ENCODE measurements at places on chromosomes 6 and 20. TPM values are rescaled to one million over a fixed set of nuclear protein-coding genes. Genes with fewer than 3 reads are reported as not detected.

MAP7 gene
- total RNA-seq: 2.3 TPM

RAB44 gene
- total RNA-seq: 0.08 TPM

TCF21 gene
- not detected for total RNA-seq

ZSCAN23 gene
- total RNA-seq: 1.7 TPM

- DNase-seq: no peak
These were observed 18.9 kb downstream of the SPDEF start for GRCh38 chr6:34536959-34537848.

- DNase-seq: no peak
These were observed 11.6 kb upstream of the ITPR3 start for GRCh38 chr6:33609528-33609927.

DNA sequence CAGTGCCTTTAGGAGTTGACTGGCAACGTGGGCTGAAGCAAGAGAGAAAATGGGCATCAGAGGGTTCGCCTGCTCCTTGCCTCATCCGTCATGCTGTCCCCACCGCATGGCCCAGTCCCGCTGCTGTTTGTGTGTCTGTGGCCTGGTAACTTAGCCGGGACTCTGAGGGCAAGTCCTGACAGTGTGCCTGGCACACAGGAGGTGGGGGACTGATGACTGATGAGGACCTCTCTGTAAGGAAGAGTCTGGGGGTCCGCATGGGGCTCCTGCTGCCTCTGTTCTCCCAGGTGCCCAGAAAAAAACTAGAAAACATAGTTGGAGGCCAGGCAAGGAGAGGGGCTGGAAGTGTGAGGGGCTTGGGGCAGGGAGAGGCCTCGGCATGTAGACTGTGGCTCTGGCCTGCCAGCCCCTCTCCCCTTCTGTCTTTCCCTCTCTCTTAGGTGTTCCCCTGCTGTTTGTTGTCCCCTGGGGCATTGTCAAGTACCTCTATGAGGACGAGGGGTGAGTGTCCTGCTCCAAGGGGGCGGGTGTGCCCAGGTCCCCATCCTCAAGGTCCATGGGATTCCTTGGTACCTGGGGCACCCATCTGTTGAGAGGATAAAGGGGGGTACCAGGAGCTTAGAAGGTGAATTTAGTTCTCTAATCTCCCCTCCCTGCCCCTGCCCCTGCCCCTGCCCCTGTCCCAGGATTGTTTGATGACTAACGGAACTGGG lies 29.5 kb downstream of the GLP1R start:
- DNase-seq: no peak

GRCh38 chr6:147811913-147812629 lies 303.6 kb downstream of the SAMD5 start:
- no peak for DNase-seq

DNA sequence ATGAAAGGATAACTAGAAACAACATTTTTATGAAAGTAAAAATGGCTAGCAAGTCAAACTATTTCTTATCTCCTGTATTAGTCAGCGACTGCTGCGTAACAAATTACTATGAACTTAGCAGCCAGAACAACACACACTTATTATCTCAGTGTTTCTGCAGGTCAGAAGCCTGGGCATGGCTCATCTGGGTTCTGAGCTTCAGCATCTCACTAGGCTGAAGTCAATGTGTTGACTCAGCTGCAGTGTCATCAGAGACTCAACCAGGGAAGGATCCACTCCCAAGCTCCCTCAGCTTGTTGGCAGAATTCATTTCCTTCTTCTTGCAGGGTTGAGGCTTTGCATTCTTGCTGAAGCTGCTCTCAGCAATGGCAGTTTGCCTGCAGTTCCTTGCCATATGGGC lies 33.2 kb upstream of the IGF2R start:
- DNase-seq: no peak

- DNase-seq: peak; percentile 27
These were observed 709 bp downstream of the PPP1R16B start for GRCh38 chr20:38805958-38806854.

GRCh38 chr6:34866509-34866908 lies 21.3 kb downstream of the TAF11 start:
- DNase-seq: no peak

DNA sequence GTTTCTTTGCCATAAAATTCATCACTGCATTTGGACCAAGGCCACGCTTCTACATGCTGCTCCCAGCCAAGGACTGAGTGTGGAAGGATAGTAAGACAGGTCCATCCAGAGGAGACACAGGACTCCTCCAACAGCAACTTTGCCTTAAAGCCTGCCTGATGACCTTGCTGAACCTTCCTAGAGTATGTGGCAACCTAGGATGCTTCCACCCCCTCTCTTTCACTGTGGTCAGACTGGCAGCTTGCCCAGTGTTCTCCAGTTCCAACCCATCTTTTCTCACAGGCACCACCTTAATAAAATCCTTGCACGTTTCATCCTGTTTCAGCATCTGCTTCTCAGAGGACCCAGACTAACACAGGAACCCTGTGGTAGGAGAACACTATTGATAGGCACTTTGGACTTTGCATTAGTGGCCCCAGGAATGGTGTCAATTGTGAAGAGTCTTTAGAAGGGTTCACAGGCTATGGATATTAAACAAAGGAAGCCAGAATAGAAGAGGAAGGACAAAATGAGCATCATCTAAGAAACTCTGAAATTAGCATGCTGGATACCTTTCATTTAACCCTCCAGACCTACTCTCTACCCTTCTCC lies 2.4 kb upstream of the PKHD1 start:
- no peak for DNase-seq

DNA sequence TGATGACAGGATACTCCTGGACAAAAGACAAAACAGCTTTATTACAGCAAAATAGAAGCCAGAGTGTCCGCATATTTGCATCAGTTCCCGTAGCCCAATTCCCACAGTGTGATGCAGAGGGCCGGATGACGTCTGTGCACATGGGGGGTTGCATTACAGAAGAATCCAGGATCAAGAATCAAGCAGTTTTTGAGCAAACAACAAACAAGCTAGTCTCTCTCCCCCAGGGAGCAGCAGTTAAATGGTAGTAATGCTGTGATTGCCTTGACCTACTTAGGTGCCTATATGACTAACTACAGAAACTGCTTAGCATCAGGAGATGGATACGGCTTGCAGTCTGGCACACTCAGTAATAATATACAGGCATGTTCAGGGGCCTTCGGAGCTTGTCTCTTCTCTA lies 3.2 kb upstream of the SDHAF4 start:
- DNase-seq: no peak

GRCh38 chr6:100099189-100100074 lies 105.4 kb upstream of the MCHR2 start:
- DNase-seq: no peak

GRCh38 chr6:41934278-41935192 lies 7.1 kb downstream of the CCND3 start:
- DNase-seq: no peak

DNA sequence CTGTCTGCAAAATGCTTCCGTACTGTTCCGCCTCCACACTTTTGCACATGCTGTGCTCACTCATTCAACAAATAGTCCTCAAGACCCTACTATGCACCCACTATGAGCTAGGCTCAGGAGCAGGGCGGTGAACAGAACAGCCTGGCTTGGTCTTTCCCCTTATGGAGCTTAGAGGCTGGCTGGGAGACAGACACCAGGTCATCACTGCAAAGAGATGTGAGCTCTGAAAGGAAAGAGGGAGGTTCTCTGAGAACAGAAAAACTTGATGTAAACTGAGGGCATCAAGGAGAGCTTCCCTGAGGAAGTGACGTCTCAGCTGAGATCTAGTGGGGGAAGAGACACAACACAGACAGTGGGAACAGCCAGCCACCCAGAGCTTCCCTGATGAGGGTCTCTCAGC lies 31.0 kb upstream of the TGM2 start:
- no peak for DNase-seq

DNA sequence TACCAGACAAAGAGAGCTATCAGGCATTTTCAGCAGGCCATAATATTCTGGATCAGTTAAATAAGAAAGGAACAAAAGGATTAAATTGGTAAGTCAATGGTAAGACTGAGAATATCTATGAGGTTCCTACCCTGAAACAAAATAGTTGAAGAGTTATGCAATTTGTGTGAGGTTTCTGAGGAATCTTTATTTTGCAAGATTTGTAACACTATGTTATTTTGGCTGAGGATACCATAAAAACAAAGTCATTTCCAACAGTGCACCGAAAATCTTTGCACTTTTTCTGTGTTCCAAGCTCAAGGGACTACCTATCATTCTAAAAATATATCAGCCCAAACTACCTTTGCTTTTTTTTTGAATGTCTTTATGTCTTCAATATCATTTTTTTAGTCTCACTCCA lies 383.3 kb upstream of the CITED2 start:
- no peak for DNase-seq

- DNase-seq: no peak
These were observed 37.9 kb downstream of the TRAM2 start for GRCh38 chr6:52538901-52539354.

GRCh38 chr20:62787321-62787720 lies 9.0 kb upstream of the MRGBP start:
- no peak for DNase-seq

- no peak for DNase-seq
These were observed 571 bp upstream of the FOXC1 start for GRCh38 chr6:1609041-1609647.

DNA sequence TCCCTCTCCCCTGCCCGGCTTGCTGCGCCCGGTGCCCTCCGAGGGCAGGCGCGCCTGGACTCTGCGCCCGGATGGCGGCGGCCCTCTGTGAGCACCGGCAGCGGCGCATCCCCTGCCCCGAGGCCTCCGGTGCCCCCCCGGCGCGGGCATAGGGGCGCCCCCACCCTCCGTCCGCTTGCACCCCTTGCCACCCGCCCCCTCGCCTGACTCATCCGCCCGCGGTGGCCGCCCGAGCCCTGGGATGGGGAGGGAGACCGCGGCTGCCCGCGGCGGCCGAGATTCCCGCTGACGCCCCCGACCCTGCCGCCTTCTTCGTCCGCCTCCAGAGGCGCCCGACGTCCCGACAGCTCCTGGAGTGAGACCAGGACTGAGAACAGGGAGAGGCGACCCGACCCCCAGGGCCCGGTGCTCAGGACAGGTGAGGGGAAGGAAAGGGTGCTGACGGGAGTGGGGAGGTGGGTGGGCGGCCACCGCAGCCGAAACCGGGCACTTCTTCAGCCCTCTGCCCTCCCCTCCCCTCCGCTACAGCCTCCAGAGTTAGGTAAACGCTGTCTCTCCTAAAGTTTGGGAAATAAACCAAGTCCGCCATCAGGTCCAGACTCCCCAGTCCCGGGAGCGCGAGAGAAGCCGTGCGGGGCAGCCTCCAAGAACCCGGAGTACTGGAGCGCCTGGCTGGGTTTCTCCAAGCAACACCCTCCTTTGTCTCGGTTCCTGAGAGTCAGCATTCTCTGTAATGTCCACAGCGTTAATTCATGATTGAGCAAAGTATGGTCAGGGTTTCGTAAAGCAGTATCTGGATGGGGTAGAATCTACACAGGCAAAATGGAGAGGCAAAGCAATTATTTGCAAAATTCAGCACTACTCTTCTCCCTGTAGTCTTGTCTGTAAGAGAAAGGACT lies 539 bp downstream of the TMEM200A start:
- peak; percentile 8 for DNase-seq

GRCh38 chr6:1766654-1767053 lies 156.9 kb downstream of the FOXC1 start:
- DNase-seq: no peak

DNA sequence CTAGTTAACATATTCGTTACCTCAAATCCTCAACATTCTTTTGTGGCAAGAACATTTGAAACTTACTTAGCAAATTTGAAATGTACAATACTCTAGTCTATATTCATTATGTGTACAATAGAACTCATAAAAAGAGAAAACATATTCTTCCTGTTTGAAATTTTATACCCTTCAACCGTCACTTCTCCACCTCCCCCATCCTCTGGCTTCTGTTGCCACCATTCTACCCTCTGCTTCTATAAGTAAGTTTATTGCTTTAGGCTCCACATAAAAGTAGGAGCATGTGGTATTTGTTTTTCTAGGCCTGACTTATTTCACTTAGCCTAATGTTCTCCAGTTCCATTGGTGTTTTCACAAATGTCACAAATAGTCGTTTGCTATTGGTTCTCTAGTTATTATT lies 205.3 kb downstream of the TENT5A start:
- no peak for DNase-seq

DNA sequence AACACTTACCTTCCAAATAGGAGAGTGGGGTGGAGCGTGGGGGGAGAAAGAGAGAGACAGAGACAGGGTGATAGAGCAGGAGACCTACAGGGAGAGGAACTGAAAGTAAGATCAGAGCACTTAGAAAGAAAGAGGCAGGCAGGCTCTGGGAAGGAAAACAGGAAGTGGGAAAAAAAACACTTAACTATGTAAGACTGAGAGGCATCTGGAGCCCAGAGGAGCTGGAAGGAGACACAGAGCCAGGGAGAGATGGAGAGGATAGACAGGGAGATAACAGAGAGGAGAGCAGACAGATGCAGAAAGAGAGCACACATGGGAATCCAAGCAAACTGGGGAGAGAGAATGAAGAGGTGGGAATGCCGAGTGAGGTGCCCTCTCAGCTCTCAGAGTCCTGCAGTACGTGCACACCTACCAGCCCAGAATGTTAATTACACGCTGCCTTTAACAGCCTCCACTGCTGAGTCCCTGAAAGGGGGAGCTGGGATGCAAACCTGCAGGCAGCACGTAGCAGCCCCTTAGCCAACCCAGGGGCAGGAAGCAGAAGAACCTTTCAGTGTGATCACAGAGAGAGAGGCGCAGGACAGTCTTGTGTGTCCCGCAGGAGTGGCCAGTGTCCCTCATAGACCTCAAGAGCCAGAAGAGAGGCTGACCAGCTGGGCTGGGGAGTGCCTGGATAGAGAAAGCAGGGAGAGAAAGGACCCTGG lies 132.7 kb upstream of the LRFN2 start:
- no peak for DNase-seq

- DNase-seq: peak; percentile 42
These were observed 926 bp downstream of the MYLIP start for GRCh38 chr6:16129623-16130401.

DNA sequence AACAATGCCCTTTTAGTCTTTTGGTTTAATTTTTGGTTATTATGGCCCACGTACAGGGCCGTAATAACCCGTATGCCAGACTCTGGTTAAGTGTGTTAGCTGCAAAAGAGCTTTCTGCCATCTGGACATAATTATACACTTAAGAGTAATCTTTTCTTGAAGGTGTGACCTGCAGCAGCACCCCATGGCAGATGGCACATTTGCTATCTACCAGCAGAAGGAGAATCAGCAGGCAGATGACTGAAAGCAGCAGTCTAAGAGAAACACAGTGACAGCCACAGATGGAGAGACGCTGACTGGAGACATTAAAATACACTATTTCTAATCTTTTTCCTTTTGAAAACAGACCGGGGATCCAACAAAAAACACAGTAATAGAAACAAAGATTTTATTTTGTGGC lies 18.7 kb downstream of the ASF1A start:
- no peak for DNase-seq

DNA sequence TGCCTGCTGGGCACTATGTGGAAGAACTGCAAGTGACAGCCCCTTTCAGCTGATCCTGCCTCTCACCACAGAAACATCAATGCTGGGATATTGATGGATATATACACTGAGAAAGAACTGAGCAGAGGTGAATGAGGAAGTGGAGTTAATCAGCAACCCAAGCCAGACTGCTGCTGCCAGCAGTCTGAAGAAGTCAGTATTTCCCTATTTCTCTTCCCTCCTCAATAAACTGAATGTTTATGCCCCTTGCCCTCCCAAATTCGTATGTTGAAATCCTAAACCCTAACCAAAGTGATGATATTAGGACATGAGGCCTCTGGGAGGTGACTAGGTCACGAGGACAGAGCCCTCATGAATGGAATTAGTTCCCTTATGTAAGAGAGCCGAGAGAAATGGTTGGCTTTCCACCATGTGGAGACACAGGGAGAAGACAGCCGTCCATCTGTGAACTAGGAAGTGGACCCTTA lies 76.3 kb downstream of the CDK19 start:
- no peak for DNase-seq

GRCh38 chr6:87975561-87975960 lies 72.1 kb upstream of the SPACA1 start:
- no peak for DNase-seq

Measured in activated CD4-positive, alpha-beta T cell treated with anti-CD3 and anti-CD28 coated beads, Interleukin-2, amount 10 ng/mL, durations not matched to agents 7 days and 5 days (primary cell).